ENCODE measurements at places on chromosomes 11 and 22. TPM values are rescaled to one million over a fixed set of nuclear protein-coding genes. Genes with fewer than 3 reads are reported as not detected.

GRCh38 chr11:6603287-6604080 is at the start of the genes ILK and RRP8:
Gene ILK, plus strand, starts transcription at chr11:6603774. Its CDS starts 498 bp downstream, at chr11:6604272.
Gene RRP8, minus strand, starts transcription at chr11:6603616. Its CDS starts 114 bp downstream, at chr11:6603502.
- peaks cover 26% of the 10 kb centered on the region for H3K4me1 ChIP-seq
- no peak within 1 kb of the TSS for H3K27ac ChIP-seq
- no peak within 1 kb of the TSS for H3K4me3 ChIP-seq
- H3K27me3 ChIP-seq, result no peaks in the 10 kb centered on the region
- peak; percentile 84 for DNase-seq
- peaks cover 34% of the 10 kb centered on the region for H3K36me3 ChIP-seq

DNA sequence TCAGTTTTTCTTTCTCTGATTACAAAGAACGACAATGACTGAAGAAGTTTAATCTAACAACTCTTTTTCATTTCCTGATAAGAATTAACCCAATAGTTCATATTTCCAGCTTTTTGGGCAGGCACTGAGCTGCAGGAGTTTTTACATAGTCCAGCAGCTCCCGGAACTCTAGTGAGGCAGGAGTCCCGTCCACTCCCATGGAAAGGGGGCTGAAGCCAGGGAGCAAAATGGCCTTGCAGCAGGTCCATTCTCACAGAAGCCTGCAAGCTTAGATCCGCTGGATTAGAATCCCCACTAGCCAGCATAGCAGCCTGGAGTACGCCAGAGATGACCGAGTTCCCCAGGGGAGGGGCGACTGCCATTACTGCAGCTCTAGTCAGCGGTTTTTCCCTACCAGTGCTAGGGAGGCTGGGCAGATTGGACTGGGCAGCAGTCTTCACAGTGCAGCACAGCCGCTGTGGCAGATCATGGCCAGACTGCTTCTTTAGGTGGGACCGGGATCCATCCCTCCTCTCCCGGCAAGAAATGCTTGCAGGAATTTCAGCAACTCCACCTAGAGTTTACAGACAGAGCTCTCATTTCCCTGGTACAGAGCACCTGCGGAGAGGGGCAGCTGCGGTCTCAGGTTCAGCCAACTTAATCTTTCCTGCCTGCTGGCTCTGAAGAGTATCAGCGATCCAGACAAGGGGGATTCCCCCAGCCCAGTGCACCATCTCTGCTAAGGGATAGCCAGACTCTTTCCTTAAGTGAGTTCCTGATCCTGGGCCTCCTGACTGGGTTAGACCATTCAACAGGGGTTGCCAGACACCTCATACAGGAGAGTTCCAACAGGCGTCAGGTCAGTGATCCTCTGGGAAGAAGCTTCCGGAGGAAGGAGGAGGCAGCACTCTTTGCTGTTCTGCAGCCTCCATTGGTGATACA is 742 bp upstream of the CASP4 start:
- peaks cover 2% of the 10 kb centered on the region for H3K27me3 ChIP-seq
- H3K36me3 ChIP-seq, result peaks cover 18% of the 10 kb centered on the region
- no peak for DNase-seq
- peak overlapping the region; percentile 87 for H3K4me3 ChIP-seq

Gene LRRC51
- total RNA-seq, result 8.2 TPM

GRCh38 chr11:96062134-96062533 is 138.2 kb upstream of the MTMR2 start:
- peak overlapping the region; percentile 61 for H3K27ac ChIP-seq
- DNase-seq, result peak; percentile 8
- H3K4me3 ChIP-seq, result no peak overlapping the region
- H3K36me3 ChIP-seq, result peaks cover 16% of the 10 kb centered on the region
- peaks cover 53% of the 10 kb centered on the region for H3K4me1 ChIP-seq

DNA sequence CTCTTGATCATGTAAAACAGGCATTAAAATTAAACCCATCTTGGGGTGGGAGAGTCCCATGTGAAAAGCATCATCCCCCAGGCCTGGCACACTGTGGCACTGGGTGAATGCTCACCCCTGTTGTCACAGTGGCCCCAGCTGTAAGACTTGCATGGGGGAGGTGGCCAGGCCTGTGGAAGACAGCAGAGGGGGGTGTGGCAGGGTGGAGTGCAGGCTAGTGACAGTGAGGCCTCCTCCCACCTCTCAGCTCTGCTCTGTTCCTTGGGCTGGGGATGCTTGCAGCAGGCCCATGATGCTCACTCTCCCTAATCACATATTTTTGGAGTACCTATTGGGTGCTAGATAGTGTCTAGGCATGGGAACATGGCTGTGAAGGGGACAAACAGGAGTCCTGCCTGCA is 10.1 kb upstream of the OSBPL5 start:
- peaks cover 3% of the 10 kb centered on the region for H3K27me3 ChIP-seq
- no peak for DNase-seq
- H3K36me3 ChIP-seq, result peaks cover 2% of the 10 kb centered on the region
- H3K27ac ChIP-seq, result no peak overlapping the region
- no peaks in the 10 kb centered on the region for H3K4me1 ChIP-seq
- no peak overlapping the region for H3K4me3 ChIP-seq

DNA sequence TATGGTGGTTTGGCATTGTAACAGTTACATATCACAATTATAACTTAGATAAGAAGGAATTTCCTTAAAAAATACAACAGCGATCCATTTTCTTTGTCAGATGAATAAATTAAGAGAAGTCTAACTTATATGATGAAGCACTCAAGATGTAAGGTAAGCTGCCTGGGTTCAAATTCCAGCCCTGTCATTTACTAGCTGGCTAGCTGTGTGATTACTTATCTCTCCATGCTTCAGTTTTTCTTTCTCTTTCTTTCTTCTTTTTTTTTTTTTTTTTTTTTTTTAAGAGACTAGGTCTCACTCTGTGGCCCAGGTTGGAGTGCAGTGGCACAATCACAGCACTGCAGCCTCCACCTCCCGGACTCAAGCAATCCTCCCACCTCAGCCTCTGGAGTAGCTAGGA is 22.2 kb upstream of the LDHA start:
- peaks cover 8% of the 10 kb centered on the region for H3K4me1 ChIP-seq
- no peak overlapping the region for H3K4me3 ChIP-seq
- no peaks in the 10 kb centered on the region for H3K27me3 ChIP-seq
- no peak for DNase-seq
- H3K27ac ChIP-seq, result no peak overlapping the region

GRCh38 chr22:22064580-22064979 is 82.0 kb upstream of the TOP3B start:
- peaks cover 6% of the 10 kb centered on the region for H3K27me3 ChIP-seq
- no peak for DNase-seq
- no peak overlapping the region for H3K27ac ChIP-seq

Measured in activated T-helper 1 cell treated with anti-CD3 and anti-CD28 coated beads, Interleukin-12 subunit alpha, Interleukin-12 subunit beta, Interleukin-2, Interleukin-4 antibody, amounts not matched to agents 30 ng/mL and 10 ng/mL and 1 ng/mL, durations not matched to agents 14 hours and 24 hours and 36 hours (primary cell).